T-helper 22 cell (primary cell): ENCODE measurements at places on chromosomes 2 and 18.

- no peak for DNase-seq
Observed at GRCh38 chr18:75875559-75875958, 448.1 kb upstream of the SMIM21 start.

- DNase-seq = no peak
Observed at GRCh38 chr2:200199005-200199404, 107.5 kb upstream of the SPATS2L start.

GRCh38 chr2:202932425-202933138, 20.5 kb downstream of the CARF start:
- DNase-seq = no peak

GRCh38 chr2:102674370-102674769, 55.0 kb downstream of the SLC9A2 start:
- DNase-seq = no peak

GRCh38 chr18:48827291-48828193, 123.2 kb downstream of the SMAD7 start:
- no peak for DNase-seq

DNA sequence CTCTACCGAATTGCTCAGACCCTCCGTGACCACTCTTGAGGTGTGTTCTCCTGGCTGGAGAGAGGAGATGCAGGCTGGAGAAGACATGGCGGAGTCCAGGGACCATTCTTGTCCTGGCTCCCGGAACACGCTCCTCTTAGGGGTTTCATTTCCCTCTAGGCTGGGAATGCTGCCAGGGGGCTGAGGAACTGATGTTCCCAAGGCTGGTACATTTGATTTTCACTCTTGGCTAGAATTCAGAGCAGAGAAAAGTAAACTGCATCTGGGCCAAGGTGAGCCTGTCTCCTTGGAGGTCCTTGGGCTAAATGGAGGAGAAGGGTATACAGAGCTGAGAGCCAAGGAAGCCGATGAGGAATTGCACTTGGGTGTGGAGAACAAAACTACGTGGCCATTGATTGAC, 28.2 kb upstream of the LBH start:
- DNase-seq = no peak

GRCh38 chr18:74331404-74331803, 15.8 kb downstream of the C18orf63 start:
- no peak for DNase-seq

DNA sequence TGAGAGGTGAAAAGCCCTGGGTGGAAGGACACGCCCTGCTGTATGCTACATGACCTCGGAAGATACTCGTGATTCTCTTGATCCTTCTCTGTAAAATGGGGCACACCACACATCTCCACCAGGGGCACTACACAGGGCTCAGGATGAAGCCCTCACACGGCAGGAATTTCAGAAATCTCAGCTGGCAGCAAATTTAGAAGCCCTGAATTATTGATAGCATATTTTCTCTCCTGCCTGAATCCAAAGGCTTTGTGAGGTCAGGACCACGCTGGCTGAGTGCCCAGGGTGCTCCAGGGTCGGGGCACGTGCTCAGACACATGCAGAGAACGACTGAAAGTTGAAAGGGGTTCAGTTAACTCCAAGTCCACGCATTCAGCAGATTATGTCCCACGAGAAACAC, 42.1 kb upstream of the GALR1 start:
- peak; percentile 25 for DNase-seq
